Lower lobe of right lung (tissue), 2 donors: ENCODE measurements at places on chromosomes 2 and 18. TPM values are rescaled to one million over a fixed set of nuclear protein-coding genes. Genes with fewer than 3 reads are reported as not detected.

SRD5A2 gene
- total RNA-seq: 1.2 TPM

SERPINB11 gene
- total RNA-seq: 0.77 TPM

AMER3 gene
- total RNA-seq: not detected

RAB27B gene
- 20.1 TPM for total RNA-seq

SLC19A3 gene
- total RNA-seq: 40.7 TPM

MRO gene
- 0.44 TPM for total RNA-seq

VWC2L gene
- total RNA-seq: not detected

KIAA2012 gene
- 2.8 TPM for total RNA-seq

POTEC gene
- total RNA-seq: not detected

MGAT4A gene
- total RNA-seq: 82.0 TPM

MALT1 gene
- 23.1 TPM for total RNA-seq

CCDC68 gene
- 20.2 TPM for total RNA-seq

SIX3 gene
- total RNA-seq: not detected

MAP3K2 gene
- 78.4 TPM for total RNA-seq

POMC gene
- total RNA-seq: 3.9 TPM

ALPG gene
- total RNA-seq: 0.53 TPM

CCBE1 gene
- total RNA-seq: 14.0 TPM

KCNE4 gene
- total RNA-seq: 1.2 TPM

IL1RL1 gene
- 69.6 TPM for total RNA-seq

TET3 gene
- total RNA-seq: 21.5 TPM

CFAP53 gene
- total RNA-seq: 3.7 TPM

SMYD1 gene
- total RNA-seq: not detected

DSC2 gene
- total RNA-seq: 17.6 TPM

TRABD2A gene
- 5.4 TPM for total RNA-seq

LDLRAD4 gene
- total RNA-seq: 24.6 TPM

EIF2AK2 gene
- total RNA-seq: 69.2 TPM

TSPYL6 gene
- not detected for total RNA-seq

KRTCAP3 gene
- 18.8 TPM for total RNA-seq

CELF4 gene
- total RNA-seq: 0.38 TPM

GKN1 gene
- total RNA-seq: not detected

GALNT3 gene
- total RNA-seq: 27.8 TPM

CRYBA2 gene
- total RNA-seq: not detected

RIT2 gene
- total RNA-seq: not detected
